ENCODE measurements at places on chromosomes 3 and 15.

GRCh38 chr3:183984127-183984740 lies 33.5 kb downstream of the ABCC5 start:
- DNase-seq: no peak

GRCh38 chr3:111802163-111802625 lies 56.9 kb upstream of the PHLDB2 start:
- no peak for DNase-seq

GRCh38 chr3:18030371-18030870 lies 288.0 kb upstream of the TBC1D5 start:
- no peak for DNase-seq

DNA sequence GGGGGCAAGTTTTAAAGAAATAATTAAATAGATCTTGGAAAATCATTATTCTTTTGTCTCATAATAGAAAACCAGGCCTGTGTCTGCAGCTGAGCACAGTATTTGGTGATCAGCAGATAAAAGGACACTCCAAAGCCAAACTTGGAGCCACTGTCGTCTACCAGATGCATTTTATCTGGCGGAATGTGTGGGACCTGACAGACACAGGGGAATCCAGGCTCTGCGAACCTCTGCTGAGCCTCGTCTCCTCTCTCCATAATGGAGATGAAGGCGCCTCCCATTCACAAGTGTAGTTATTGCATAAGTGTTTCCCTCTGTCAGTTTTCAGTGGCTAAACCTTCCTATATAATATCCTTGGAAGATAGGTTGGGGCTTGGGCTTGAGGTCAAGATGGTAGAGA lies 42.1 kb downstream of the EEFSEC start:
- no peak for DNase-seq

DNA sequence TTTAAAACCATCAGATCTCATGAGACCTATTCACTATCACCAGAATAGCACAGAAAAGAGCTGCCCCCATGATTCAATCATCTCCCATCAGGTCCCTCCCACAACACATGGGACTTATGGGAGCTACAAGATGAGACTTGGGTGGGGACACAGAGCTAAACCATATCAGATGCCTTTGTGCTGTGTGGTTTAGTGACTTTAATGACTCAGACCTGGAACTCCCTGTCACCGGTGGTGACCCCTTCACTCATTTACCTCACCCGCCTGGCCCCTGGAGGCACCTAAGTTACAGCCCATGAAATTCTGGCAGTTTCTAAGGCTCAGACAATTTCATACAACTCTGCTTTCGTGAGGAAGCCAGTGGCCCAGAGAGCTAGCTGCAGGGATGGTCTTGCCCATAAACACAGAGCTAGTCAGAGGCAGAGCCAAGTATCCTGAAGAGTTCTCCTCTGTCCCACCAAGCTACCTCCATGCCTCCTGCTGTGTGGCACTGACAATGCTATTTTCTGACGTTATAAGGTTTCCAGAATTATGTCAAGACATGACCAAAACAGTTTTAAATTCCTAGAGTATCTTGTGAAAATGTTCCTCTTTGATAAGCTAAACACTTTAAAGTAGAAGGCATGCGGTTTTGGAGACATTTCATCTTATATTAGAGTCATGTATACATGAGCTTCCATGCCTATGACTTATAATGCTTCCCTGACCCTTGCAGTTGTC lies 231.1 kb upstream of the IL12A start:
- DNase-seq: no peak

DNA sequence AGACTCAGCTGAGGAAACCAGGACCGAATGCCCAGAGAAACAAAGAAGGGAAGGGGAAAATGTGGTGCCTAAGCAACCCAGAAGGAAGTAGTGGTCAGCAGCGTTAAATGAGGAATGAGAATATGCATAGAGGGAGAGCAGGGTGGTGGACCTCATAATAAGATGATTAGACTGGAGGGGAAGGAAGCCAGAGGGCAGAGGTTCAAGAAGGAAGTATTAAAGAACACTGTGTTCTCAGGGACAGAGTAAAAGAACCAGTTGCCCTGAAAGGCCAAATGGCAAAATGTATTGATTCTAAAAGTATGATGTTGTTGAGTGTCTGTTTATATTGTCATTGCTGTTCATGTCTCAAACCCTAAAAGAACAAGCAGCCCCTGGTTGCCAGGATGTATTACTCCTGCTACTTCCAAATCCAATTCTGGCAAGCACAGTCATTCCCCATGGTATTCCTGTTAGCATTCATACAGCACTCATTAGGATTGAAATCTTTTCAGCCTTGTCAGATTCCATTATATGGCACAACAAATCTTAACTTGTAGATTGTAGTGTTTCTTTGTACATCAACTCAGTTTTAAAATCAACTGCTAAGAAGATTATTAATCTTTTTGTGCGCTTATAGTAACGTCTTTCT lies 23.4 kb downstream of the P2RY1 start:
- no peak for DNase-seq

GRCh38 chr3:187540847-187541246 lies 129.3 kb downstream of the SST start:
- DNase-seq: no peak

DNA sequence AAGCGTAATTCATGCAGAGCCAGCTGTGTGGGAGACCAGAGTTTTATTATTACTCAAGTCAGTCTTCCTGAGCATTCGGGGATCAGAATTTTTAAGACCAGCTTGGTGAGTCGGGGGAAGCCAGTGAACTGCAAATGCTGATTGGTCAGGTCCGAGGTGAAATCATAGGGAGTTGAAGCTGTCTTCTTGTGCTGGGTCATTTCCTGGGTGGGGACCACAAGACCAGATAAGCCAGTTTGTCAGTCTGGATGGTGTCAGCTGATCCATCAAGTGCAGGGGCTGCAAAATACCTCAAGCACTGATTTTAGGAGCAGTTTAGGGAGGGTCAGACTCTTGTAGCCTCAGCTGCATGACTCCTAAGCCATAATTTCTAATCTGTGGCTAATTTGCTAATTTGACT lies 228.1 kb upstream of the ATP10A start:
- no peak for DNase-seq

DNA sequence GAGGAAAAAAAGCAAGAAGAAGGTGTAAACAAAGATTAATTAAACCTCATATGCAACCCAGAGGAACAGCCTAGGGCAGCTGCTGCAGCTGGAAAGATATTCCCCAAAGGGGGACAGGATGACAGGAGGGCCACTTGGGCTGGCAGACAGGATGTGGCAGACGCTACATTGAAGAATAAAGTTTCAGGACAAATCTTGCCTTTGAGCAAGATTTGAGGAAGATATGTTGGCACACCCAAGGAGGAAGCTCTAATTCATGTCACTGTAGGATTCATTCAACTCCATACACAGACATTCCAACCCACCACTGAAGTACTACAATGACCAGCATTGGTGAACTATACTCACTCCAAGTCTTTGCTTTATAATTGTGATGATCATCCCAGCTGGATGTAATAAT lies 504.0 kb downstream of the SHQ1 start:
- no peak for DNase-seq

- DNase-seq: no peak
Measured at GRCh38 chr3:73520931-73521461, 103.7 kb downstream of the PDZRN3 start.

DNA sequence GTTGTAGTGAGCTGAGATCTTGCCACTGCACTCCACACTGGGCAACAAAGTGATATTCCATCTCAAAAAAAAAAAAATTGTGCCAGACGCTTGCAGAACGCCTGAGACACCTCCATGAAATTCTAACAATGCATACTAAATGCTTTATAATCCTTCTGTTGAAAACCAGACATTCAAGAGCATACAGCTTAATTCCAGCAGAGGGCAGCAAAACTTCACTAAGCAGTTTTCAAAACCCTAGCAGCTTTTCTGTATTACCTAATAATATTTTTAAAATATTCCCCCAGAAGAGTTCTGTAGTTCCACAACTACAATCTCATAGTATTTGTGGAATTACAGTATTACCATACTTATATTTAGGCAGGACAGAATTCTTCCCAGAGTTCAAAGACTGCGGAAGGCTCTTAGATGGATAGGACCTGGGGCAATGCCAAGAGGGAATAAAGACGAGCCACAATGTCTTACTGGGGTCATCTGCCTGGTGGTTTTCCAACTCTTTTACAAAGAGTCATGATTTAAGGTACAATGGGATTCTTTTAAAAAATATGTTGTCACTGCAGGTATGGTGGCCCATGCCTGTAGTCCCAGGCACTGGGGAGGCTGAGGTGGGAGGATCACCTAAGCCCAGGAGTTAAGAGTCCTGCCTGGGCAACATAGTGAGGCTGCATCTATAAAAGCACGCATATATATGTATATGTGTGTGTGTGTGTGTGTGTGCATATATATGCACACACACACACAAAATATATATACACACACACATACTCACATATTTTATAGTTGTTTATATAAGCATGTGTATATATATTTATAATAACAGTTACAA lies 19.6 kb upstream of the TASOR start:
- DNase-seq: peak; percentile 52

DNA sequence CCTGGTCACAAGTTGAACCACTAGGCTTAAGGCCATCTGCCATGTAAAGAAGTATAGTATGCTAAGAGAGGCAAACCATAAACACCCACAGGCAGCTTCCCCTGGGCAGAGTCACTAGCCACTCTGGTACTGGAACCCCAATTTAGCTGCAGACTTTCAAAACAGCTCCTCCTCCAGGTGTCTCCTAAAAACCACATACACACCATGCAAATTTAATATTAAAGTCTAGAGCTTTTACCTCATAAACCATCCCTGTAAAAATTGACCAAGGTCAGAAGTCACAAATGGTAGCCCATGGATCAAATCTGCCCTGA lies 99.1 kb upstream of the STT3B start:
- no peak for DNase-seq

GRCh38 chr3:45034612-45035252 lies 8.6 kb downstream of the CLEC3B start:
- DNase-seq: no peak

GRCh38 chr15:63860555-63860954 lies 26.8 kb upstream of the HERC1 start:
- DNase-seq: no peak

DNA sequence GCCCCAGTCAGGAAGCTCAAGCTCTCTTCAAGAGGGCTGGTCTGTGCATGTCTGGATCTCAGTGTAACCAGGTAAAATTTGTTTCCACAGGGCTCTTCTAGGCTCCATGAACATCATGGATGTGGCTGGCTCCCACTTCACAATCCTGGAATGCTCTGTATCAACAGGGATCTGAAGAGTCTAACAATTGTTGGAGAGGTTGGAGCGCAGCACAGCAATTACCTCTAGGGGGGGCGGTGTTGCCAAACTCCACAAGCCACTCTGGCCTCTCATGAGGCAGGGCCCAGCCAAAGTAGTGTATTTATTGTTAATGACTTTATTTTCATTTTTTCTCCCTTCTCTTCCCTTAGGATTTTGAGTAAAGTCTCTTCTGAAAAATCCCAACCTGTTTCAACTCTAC lies 6.1 kb upstream of the EIF2B5 start:
- peak; percentile 63 for DNase-seq

- no peak for DNase-seq
Measured at GRCh38 chr15:78088773-78089080, 3.6 kb upstream of the SH2D7 start.

GRCh38 chr15:96619174-96619573 lies 288.7 kb downstream of the NR2F2 start:
- no peak for DNase-seq

DNA sequence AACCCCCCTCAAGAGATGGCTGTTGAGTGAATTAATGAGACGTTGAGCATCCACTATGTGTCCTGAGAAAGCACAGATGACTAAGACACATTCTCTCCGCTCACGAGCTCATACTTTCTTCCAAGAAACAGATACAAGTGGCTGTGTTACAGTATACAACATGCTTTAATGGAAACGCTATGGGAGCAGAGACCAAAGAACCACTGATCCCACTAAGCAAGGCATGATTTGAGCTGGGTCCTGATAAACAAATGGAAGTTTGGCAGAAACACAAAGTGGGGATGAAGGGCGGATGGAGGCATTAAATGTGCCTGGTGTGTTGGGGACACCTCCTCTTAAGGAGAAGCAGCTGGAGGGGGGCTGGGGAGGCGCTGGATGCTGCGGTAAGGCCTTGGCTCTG lies 129.4 kb downstream of the UACA start:
- no peak for DNase-seq

- DNase-seq: no peak
Measured at GRCh38 chr15:35646790-35647189, 100.8 kb upstream of the DPH6 start.

DNA sequence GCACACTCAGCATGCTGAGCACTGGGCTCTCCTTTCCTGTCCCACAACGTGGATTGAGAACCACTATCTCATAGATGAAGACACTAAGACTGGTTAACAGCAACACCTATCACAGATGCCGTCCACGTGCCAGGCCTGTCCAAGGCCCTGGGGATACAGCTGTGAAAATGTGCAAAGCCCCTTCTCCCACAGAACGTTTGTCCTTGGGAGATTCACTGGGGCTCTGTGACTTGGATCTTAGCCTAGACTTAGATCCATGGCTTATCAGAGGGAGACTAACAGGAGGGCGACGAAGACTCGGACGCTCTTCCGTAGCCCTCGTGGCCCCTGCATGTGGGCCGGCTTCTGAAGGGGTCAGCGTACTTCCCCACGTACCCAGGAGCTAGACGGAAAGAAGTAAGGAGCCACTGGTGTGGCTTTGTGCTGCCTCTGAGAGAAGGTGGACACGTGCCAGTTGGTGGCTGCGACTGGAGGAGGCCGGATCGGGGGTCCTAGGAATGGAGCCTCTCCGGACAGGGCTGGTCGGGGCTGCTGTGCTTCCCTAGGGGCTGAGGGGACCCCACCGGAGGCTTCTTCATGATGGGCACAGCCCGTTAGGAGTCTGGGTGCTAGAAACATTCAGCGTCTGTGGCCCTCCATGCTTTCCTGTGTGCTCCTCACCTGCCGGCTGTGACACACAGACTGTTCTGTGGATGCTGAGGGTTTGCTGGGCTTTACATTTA lies 964 bp downstream of the NRROS start:
- DNase-seq: no peak

- DNase-seq: peak; percentile 60
Measured at GRCh38 chr3:151120409-151120808, 34.9 kb downstream of the MED12L start.

DNA sequence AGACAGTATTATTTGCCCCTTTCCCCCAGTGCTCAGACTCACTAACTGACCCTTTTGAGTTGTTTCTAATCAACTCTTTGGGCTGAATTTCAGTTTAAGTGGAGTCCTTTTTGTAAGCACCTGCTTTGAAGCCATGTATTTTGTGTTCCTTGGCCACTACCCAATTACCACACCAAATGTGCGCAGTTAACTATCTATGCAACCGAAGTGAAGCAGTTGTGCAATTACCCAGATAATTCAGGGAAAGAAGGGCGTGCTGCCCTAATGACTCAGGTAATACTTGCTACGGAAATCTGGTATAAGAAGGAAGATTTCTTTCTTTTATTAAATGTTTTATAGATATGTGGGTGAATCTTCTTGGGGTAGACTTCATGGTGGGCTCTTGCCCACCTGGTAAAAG lies 371.9 kb upstream of the TBL1XR1 start:
- no peak for DNase-seq

DNA sequence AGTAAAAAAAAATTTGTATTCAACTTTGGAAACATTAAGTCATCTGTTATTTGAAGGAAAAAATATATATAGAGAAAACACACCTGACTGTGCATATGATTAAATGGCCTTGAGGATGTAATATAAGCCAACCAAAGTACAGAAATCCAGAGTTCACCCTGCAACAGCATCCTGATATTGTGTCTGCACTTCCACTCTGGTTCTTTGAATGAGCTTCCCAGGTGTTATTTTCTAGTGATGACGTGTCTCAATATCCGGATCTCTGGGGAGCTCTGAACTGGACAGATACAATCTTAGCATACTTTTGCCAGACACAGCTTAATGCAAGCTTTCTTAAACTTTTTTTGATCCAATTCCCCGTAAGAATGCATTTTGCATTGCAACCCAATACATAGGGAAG lies 19.5 kb upstream of the PIK3CB start:
- no peak for DNase-seq
